Right atrium auricular region (tissue), 2 donors: ENCODE measurements at places on chromosomes 4 and X.
A peak's percentile ranks its signal among the peaks of the same experiment; 100 is the strongest.

GRCh38 chr4:52617336-52618020, 41.6 kb downstream of the USP46 start:
- H3K36me3 ChIP-seq, result no peaks in the 10 kb centered on the region
- DNase-seq, result no peak
- H3K4me3 ChIP-seq, result no peak overlapping the region
- H3K4me1 ChIP-seq, result no peaks in the 10 kb centered on the region
- no peak overlapping the region for H3K27ac ChIP-seq

DNA sequence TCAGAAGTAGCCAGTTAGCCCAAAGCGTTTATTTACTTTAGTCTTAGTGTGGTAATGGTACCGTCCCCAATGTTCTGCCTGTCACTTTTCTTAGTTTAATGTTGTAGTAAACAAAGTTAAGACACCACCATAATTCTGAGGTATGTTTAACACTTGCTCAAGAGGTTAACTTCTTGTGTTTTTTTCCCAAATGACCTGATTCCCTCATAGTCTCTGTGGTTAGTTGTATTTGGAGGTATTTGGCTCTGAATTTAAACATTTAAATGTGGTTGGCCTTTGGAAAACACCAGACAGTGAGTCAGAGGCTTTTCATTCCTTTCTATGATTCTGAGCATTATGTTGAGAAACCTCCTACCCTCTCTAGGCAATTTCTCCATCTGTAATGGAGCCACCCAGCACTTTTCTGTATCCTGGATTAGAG, 47.9 kb downstream of the CXCL1 start:
- H3K27ac ChIP-seq, result no peak overlapping the region
- H3K27me3 ChIP-seq, result no peaks in the 10 kb centered on the region
- no peak for DNase-seq
- H3K4me3 ChIP-seq, result no peak overlapping the region
- no peaks in the 10 kb centered on the region for H3K4me1 ChIP-seq

DNA sequence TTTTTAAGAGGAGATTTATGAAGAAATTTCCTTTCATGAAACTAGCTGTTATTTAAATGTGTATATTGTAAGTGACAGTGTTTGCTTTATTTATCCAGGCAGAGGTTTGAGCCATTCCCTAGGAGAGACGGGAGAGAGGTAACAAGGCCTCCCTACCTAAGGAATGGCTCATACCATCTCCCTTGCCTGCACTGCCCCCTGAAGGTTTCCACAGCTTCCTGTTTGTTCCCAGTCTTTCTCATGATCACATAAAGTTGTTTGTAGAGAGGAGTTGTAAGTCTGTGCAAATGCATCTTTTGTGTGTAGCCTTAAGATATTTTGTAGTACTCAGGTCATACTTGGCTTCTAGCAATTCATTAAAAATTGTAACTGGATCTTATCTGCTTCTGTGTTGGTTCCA, 1504.5 kb upstream of the PCDH10 start:
- H3K36me3 ChIP-seq, result no peaks in the 10 kb centered on the region
- no peaks in the 10 kb centered on the region for H3K27me3 ChIP-seq
- DNase-seq, result no peak
- H3K27ac ChIP-seq, result no peak overlapping the region
- no peaks in the 10 kb centered on the region for H3K4me1 ChIP-seq
- no peak overlapping the region for H3K4me3 ChIP-seq

GRCh38 chr4:186882293-186882692, 158.6 kb upstream of the FAT1 start:
- H3K4me3 ChIP-seq, result no peak overlapping the region
- H3K36me3 ChIP-seq, result no peaks in the 10 kb centered on the region
- no peak for DNase-seq
- H3K4me1 ChIP-seq, result no peaks in the 10 kb centered on the region

GRCh38 chr4:8703401-8703696, 110.8 kb downstream of the CPZ start:
- no peaks in the 10 kb centered on the region for H3K27me3 ChIP-seq
- no peak overlapping the region for H3K27ac ChIP-seq
- no peak for DNase-seq
- no peak overlapping the region for H3K4me3 ChIP-seq

DNA sequence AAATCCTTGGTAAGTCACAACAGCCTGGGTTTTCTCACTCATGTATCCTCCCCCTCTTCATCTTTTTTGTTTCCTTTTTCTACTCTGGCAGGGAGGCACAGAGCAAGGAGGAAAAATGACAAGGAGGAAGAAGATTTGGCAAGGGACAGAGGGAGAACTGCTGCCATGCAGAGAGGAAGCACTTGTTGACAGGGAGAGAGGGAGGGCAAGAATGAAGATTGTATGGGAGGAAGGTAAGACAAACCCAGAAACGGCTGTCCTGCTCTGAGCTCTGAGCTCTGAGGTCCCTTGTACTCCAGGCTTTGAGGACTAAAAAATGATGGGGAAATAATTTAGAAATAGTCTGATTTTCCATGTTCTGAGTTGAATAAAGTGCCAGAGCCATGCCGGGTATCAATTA, 123.9 kb downstream of the DCHS2 start:
- no peak overlapping the region for H3K27ac ChIP-seq
- no peaks in the 10 kb centered on the region for H3K4me1 ChIP-seq
- H3K27me3 ChIP-seq, result no peaks in the 10 kb centered on the region
- no peak for DNase-seq
- H3K36me3 ChIP-seq, result no peaks in the 10 kb centered on the region
- H3K4me3 ChIP-seq, result no peak overlapping the region

GRCh38 chr4:1728061-1728980, 7.0 kb downstream of the TACC3 start:
- H3K36me3 ChIP-seq, result peaks cover 6% of the 10 kb centered on the region
- H3K27me3 ChIP-seq, result no peaks in the 10 kb centered on the region
- H3K4me3 ChIP-seq, result no peak overlapping the region
- H3K4me1 ChIP-seq, result no peaks in the 10 kb centered on the region

GRCh38 chrX:29281078-29281742, 694.0 kb downstream of the IL1RAPL1 start:
- H3K36me3 ChIP-seq, result no peaks in the 10 kb centered on the region
- DNase-seq, result no peak
- no peak overlapping the region for H3K4me3 ChIP-seq
- H3K27ac ChIP-seq, result no peak overlapping the region

GRCh38 chr4:159052315-159052714, 50.6 kb upstream of the RAPGEF2 start:
- no peak for DNase-seq
- H3K27ac ChIP-seq, result no peak overlapping the region
- H3K4me1 ChIP-seq, result peaks cover 5% of the 10 kb centered on the region

DNA sequence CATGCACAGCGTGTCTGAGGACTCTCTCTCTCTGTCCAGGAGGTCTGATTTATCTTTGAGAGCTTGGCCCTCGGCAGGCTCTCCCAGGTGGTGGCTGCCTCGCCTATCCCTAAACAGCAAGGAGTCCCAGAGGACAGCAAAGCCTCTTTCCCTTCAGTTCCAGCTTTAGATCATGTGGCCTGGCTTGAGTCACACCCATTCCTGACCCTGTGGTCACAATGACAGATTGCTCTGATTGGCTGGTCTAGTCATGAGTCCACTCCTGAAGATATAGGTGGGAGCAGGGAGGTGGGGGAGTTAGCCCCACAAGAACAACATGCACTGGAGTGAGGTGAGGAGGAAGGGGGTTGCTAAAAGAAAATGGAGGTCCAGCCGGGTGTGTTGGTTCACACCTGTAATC, 12.1 kb upstream of the PORCN start:
- no peak for DNase-seq
- no peaks in the 10 kb centered on the region for H3K4me1 ChIP-seq
- no peaks in the 10 kb centered on the region for H3K36me3 ChIP-seq

DNA sequence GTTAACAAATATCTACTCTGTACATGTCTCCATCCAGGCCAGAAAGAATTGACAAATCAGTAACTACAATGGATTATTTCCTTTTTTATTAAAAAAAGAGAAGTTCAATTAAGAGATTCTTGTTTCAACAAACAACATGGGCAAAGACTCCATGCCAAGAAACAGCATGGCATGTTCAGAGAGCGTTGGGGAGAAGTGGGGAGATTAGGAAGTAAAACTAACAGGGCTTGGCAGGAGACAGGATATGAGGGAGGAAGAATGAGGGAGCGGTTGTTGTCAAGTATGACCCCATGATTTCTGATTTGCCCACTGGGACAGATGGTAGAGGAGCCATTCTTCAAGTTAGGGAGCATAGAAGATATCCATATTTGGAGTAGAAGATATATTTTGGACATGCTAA, 128.4 kb downstream of the RNF150 start:
- H3K4me1 ChIP-seq, result no peaks in the 10 kb centered on the region
- no peak overlapping the region for H3K27ac ChIP-seq
- H3K4me3 ChIP-seq, result no peak overlapping the region
- H3K36me3 ChIP-seq, result no peaks in the 10 kb centered on the region
- no peak for DNase-seq
- no peaks in the 10 kb centered on the region for H3K27me3 ChIP-seq

GRCh38 chrX:69189576-69190371, 24.5 kb upstream of the PJA1 start:
- no peaks in the 10 kb centered on the region for H3K36me3 ChIP-seq
- no peak for DNase-seq
- no peak overlapping the region for H3K4me3 ChIP-seq
- no peak overlapping the region for H3K27ac ChIP-seq
- no peaks in the 10 kb centered on the region for H3K27me3 ChIP-seq

- no peaks in the 10 kb centered on the region for H3K4me1 ChIP-seq
- no peak overlapping the region for H3K4me3 ChIP-seq
- no peak for DNase-seq
- H3K36me3 ChIP-seq, result no peaks in the 10 kb centered on the region
- H3K27ac ChIP-seq, result no peak overlapping the region
- H3K27me3 ChIP-seq, result no peaks in the 10 kb centered on the region
Observed at GRCh38 chr4:44149282-44149681, 299.3 kb downstream of the KCTD8 start.

DNA sequence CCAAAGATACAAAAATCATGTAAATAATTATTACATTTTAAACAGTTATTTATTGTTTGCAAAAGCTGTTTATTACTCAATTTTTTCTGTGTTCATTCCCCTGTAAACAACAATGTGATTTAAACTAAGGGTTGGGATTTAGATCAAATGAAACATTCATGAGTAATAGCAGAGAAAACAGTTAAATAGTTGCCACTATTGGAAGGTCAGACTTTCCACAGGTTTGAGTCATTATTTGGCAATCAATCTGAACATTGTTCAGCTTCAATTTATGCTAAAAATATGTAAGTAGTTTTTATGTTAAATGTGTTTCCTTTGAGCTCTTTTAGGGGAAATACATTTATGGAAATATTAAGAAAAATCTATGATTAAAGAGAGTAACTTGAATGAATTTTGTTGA, 144.9 kb downstream of the STIM2 start:
- no peaks in the 10 kb centered on the region for H3K27me3 ChIP-seq
- DNase-seq, result no peak
- H3K36me3 ChIP-seq, result no peaks in the 10 kb centered on the region
- no peak overlapping the region for H3K4me3 ChIP-seq
- no peaks in the 10 kb centered on the region for H3K4me1 ChIP-seq

GRCh38 chr4:5988086-5988845, 30.0 kb downstream of the C4orf50 start:
- no peak for DNase-seq
- H3K4me3 ChIP-seq, result no peak overlapping the region
- no peaks in the 10 kb centered on the region for H3K36me3 ChIP-seq
- no peak overlapping the region for H3K27ac ChIP-seq

- no peak for DNase-seq
- no peaks in the 10 kb centered on the region for H3K36me3 ChIP-seq
- no peaks in the 10 kb centered on the region for H3K27me3 ChIP-seq
- H3K27ac ChIP-seq, result no peak overlapping the region
- H3K4me1 ChIP-seq, result no peaks in the 10 kb centered on the region
- H3K4me3 ChIP-seq, result no peak overlapping the region
Observed at GRCh38 chrX:36534900-36535299, 473.3 kb upstream of the FAM47C start.

- DNase-seq, result no peak
- peak overlapping the region; percentile 5 for H3K4me3 ChIP-seq
- no peaks in the 10 kb centered on the region for H3K36me3 ChIP-seq
- peaks cover 47% of the 10 kb centered on the region for H3K27me3 ChIP-seq
- H3K27ac ChIP-seq, result no peak overlapping the region
Observed at GRCh38 chr4:112523008-112523721, 7.2 kb upstream of the NEUROG2 start.

DNA sequence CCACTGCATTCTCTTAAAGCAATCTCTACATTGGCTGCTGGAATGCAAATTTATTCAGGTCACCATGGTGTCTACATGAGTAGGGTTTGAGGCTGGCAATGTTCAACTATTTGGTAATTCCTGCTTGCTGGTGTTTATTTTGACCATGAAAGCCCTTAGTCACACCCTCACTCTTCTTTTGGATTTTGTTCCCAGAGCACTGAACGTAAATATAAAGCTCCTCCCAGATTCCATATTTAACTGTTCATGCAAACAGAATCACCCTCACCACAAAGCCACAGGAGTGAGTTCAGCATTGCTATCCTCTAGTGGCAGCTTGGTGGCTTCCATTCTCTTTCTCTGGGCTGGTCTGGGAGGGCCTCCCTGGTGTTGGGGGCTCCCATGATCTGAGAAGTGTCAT, 82.8 kb downstream of the LNX1 start:
- H3K36me3 ChIP-seq, result no peaks in the 10 kb centered on the region
- no peaks in the 10 kb centered on the region for H3K4me1 ChIP-seq
- peak overlapping the region; percentile 73 for H3K27ac ChIP-seq
- H3K27me3 ChIP-seq, result no peaks in the 10 kb centered on the region

DNA sequence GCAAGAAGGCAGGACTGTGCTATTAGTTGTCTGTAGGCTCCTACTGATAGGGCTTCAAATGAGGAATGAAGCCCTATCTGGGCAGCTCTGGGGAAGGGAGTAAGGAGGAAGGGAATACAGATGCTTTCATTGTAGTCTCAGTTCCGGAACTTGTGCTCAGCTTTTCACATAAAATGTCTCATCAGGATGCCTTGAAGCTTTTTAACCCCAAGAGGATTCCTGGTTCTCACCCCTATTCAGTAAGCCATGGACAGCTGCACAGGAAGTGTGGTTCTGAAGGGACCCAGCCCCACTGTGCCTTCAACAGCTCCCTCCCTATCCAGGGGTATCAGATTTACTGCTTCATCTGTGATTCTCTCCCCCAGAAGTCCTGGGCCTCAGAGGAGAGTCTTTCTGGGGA, 5.0 kb downstream of the ARMCX5 start:
- H3K4me1 ChIP-seq, result no peaks in the 10 kb centered on the region
- no peak overlapping the region for H3K4me3 ChIP-seq

GRCh38 chr4:152501846-152502536, 33.9 kb downstream of the FBXW7 start:
- H3K4me3 ChIP-seq, result no peak overlapping the region
- H3K4me1 ChIP-seq, result no peaks in the 10 kb centered on the region
- H3K36me3 ChIP-seq, result no peaks in the 10 kb centered on the region
- DNase-seq, result no peak

GRCh38 chr4:86934147-86934770, 552 bp upstream of the AFF1 start:
- no peaks in the 10 kb centered on the region for H3K27me3 ChIP-seq
- peak overlapping the region; percentile 98 for H3K4me3 ChIP-seq
- H3K36me3 ChIP-seq, result peaks cover 4% of the 10 kb centered on the region
- peak overlapping the region; percentile 98 for H3K27ac ChIP-seq

DNA sequence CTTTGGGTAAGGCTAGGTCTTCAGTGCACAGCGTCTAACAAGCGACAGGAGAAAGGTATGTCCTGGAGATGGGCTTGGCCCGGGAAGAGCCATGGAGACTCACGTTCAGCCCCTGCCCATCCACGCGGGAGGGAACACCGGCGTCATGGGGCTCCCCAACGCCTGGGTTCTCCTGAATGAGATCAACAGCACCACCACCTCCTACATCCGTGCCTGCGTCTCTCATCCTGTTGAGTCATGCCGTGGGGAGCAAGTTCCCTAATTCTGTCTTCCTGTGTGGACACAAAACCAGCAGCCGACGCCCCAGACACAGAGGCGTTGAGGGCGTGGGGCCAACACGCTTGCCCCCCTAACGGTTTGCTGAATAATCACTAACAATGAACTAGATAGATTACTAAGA, 20.1 kb upstream of the IL3RA start:
- no peak overlapping the region for H3K27ac ChIP-seq
- no peaks in the 10 kb centered on the region for H3K36me3 ChIP-seq
- DNase-seq, result peak; percentile 81
- no peaks in the 10 kb centered on the region for H3K27me3 ChIP-seq
